ENCODE measurements at places on chromosomes 4 and X. TPM values are rescaled to one million over a fixed set of nuclear protein-coding genes. Genes with fewer than 3 reads are reported as not detected.
A peak's percentile ranks its signal among the peaks of the same experiment; 100 is the strongest.

Gene USP26
- total RNA-seq: not detected

Gene CLGN
- total RNA-seq: 0.15 TPM

Gene GLOD5
- total RNA-seq: not detected

Gene CXorf49
- total RNA-seq: not detected

Gene AWAT2
- total RNA-seq: not detected

Gene STOX2
- total RNA-seq: not detected

Gene DUSP21
- not detected for total RNA-seq

Gene SH3RF1
- total RNA-seq: 6.5 TPM

Gene FMR1NB
- not detected for total RNA-seq

Gene ERAS
- not detected for total RNA-seq

Gene STS
- total RNA-seq: 3.2 TPM

Gene C4orf50
- total RNA-seq: 0.02 TPM

Gene TMEM154
- total RNA-seq: 99.1 TPM

Gene CTSO
- total RNA-seq: 14.0 TPM

Gene H2BW2
- not detected for total RNA-seq

Gene CDX4
- not detected for total RNA-seq

- DNase-seq: no peak
Observed at GRCh38 chr4:136505020-136505419, 1027.3 kb downstream of the PCDH18 start.

DNA sequence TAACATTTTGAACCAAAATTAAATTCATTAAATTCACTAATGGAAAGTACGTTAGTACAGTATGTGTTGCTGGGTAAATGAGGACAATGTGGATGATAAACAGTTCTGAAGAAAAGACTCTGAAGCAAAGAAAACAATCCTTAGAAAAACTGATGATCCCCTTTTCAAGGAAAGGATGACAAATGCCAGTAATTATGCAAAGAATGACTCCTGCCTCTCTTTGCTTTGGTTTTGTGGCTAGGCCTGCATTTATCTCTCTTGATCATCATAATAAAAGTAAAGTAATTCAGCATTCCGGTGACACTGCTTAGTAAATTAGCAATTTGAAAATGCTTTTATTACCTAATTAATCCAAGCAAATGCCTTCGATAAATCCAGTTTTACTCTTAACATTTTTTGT, 652.2 kb upstream of the DIPK2B start:
- no peak for DNase-seq

- DNase-seq: no peak
Observed at GRCh38 chr4:8788174-8788573, 83.5 kb downstream of the HMX1 start.

- no peak for DNase-seq
Observed at GRCh38 chr4:26765515-26765914, 95.1 kb upstream of the STIM2 start.

DNA sequence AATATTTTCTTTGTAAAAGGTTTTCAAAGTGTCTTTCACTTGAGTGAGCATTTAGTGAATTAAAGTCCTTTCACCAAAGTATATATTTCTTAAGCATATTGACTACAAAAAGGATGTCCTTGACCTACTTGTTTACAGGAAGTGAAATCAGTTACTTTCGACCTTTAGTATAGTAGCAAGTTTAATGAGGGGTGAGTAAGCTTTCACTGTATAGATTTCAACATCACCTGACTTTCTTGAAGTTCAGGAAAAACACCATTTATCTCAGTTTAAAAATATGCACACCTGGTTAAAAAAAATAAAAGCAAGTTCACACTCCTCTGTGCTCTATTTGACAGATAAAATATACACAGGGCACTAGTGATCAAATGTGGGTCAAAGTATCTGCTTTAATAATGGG, 88.1 kb downstream of the CCSER1 start:
- DNase-seq: no peak

DNA sequence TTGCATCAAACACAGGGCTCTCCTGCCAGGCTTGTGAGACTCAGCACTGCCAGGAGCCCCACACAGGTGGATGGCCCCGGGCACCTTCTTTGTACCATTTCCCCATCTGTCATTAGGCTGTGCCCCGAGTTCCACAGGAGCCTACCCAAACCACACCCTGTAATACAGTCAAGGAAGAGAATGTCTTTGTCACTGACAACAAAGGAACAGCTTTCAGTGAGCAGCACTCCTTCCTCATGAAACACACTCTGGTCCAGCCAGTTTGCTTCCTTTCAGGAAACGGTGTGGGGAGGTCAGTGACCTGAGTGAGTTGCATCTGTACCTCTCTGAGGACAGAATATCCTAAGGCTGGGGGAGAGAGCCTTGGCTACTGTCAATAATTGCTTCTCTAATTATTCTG, 53.7 kb downstream of the LNX1 start:
- DNase-seq: no peak

DNA sequence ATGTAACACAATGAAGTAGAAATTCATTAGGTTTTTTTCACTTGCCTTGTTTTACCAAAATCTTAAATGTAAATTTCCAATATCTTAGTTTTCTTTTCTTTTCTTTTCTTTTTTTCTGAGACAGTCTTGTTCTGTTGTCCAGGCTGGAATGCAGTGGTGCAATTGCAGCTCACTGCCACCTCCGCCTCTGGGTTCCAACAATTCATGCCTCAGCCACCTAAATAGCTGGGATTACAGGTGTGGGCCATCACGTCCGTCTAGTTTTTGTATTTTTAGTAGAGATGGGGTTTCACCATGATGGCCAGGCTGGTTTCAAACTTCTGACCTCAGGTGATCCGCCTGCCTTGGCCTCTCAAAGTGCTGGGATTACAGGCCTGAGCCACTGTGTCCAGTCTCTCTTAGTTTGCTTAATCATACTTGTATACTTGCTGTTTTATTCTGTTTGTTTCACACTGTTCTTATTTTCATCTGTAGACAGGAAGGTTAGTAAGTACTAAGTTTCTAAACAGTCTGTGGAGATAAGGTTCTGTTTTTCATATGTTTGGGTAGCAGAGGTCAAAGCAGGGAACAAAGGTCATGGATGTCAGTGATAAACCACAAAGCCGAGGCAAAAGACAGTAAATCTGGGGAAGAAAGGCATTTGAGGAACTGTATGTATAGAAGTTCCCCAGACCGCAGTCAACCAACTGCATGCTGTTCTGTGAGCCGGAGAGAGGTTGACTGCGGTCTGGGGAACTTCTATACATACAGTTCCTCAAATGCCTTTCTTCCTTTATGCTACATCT, 129.1 kb downstream of the CBR4 start:
- peak; percentile 45 for DNase-seq

DNA sequence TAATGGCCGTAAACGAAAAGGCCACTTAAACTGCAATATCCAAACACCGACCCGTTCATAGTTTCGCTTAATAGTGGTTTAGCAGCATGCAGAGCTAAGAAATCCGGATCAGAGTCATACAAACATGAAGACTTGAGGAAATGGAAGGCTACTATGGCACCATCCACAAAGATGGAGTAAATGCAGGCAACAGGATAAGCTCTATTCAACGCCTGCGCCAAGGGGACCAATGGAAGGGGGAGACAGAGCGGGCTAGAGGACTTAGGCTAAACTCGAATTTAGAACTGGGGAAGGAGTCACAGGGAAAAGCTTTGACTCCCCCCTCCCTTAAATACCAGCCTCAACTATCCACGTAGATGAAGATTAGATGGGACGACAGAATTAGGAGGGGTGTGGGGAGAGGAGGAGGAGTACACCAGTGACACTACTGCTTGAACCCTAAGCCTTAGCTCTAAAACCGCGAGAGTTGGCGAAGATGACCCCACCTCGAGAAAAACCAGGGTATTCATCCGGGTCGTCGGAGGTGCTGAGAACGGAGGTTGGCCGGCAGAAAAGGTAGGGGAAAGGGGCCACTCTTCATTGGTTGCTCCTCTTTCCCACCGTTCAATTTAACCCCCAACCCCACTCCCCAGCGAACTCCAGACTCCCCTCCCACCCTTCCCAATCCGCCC, 3.5 kb downstream of the HUWE1 start:
- DNase-seq: no peak

GRCh38 chrX:145843146-145843904, 25.7 kb downstream of the SLITRK2 start:
- no peak for DNase-seq

DNA sequence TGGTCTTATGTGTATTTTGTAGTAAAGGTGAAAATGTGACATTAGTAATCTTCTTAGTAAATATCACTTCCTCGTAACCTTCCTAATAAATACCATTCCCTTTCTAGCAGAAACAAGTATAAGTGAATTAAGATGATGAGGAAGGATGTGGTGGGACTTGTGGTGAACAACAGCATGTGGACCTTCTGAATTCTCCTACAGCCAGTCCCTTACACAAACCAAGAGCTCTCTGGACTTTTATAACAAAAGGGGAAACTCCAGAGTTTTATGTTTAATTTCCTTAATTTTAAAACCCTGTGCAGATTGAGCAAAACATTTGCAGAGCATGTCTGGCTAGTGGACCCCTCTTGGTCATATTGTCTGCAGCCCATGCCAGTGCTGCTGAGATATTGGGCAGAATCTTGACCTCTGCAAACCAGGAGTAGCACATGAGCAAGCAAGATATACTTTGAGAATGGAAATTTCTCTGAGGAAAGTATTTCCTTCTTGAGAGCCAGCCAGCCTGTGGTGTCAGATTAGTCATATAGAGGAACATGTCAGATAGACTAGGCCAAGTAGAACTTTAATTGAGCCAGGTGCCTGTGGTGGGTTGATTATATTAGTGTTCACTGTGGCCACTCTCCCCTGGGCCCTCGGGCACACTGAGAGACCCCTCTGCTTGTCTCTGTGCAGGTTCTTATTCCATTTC, 328.2 kb downstream of the DKK2 start:
- DNase-seq: no peak

DNA sequence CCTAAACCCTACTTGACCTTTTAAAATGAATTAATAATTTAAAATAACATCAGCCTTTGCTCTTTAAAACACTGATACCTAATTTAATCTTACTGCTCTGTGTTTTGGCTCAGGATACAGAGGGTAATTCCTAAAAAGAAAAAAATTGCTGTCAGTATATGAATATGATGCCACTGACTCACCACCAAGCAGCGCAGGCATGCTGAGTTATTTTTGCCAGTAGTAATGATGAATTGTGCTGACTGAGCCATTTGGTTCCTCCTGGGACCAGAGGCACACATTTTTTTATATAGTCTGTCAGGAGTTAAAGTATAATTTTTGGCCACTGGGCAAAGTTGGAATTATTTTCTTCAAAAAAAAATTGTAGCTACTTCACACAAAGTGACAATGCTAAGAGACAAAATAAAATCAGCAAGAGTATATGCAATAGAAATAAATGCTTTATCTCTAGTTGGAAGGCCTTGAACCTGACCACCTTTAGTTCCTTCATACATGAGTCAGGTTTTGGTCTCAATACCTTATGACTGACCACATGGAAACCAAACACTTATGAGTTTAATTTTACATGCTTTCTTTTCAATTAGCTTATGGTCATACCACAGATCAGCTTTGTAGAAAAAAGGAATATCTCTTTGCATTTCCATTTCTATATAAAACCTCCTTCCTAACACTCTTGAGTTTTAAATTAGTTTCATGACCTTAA, 115.1 kb downstream of the PPP3CA start:
- DNase-seq: no peak

GRCh38 chrX:133359466-133359865, 55.8 kb downstream of the GPC4 start:
- no peak for DNase-seq

DNA sequence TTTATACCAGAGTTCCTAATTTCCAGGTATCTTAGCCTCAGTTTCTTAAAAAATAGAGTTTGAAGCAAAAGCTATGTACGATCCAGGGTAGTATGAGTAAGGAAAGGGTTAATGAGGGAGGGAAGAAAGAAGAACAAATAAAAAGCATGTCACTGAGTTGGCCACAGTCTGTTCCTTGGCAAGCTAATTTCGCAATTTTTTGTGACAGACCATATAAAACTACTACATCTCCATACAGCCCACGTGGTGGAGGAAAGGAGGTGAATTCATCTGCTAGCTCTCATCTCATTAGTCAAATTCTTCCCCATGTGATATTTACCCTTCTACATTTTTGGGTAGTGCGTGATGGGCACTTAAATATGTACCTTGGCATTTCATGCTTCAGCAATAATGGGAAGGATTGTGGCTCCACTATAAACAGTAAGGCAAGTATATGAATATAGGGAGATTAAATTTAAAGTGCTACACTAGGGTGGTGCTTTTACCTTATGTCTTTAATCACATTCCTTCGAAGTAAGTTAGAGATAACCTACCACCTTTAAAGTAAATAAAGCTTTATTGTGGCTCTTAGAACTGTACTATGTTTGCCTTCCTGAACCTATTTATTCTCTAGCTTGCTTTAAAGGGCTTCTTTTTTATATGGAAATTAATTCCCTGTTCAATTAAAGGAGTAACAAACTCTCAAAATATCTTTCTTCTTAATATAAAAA, 102.1 kb upstream of the VAMP7 start:
- DNase-seq: no peak

DNA sequence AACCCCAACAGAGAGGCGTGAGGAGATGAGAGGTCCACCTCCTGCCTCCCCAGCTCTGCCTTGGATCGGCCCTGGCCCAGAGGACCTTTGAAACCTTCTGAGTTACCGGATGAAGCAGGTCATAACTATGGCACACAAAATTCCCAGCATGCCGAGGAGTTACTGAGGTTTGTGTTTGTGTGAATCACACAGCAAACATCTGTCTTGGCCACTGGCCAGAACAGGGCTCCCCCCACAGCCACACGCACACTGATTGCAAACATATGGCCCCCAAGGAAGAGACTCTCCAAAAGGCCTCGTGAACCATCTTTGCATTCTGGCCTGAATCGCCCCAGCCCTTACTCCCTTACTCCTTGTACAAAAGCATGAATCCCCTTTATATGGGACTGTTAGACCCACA, 18.9 kb downstream of the RPS4X start:
- DNase-seq: no peak

DNA sequence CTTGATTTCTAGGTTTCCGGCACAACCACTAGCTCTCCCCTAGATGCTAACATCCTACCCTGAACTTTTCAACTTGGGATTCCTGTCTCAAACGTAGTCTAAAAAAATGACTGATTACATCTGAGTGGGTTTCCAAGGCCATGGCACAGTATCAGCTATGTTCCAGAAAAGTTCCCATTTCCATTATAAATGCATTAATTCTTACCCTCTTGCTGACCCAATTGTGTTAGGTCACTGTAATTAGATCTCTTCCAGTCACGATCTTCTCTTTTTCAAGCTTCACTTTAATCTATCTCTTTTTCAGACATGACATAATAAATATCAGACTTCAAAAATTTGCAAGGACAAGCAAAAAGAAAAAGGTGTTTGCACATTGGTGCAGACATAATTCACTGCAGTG, 50.6 kb upstream of the PDE5A start:
- no peak for DNase-seq

- no peak for DNase-seq
Observed at GRCh38 chr4:17241835-17242234, 270.1 kb downstream of the QDPR start.

GRCh38 chrX:136347706-136348105, 46.9 kb downstream of the ADGRG4 start:
- DNase-seq: no peak

- no peak for DNase-seq
Observed at GRCh38 chrX:51852621-51853020, 40.8 kb upstream of the MAGED1 start.

DNA sequence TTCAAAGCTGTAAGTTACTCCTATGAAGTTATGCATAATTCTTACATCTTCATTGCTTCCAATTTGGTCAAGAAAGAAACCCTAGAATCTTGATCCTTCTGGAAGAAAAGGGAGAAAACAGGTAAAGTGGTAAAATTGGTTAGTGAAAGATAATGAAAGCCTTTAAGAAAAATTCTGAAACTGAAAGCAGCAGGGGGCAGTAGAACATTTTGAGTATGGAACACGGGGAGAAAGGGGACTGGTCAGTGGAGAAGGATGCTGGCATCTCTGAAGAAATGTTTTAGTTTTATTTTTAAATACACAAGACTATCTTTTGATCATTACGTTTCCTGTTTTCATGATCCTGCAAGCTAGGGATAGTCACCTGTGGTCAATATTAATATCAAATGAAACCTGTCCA, 54.3 kb downstream of the SLIT2 start:
- DNase-seq: no peak

All from B cell (primary cell).